Adrenal gland (tissue), 19 donors: ENCODE measurements at places on chromosomes 1 and 21. TPM values are rescaled to one million over a fixed set of nuclear protein-coding genes. Genes with fewer than 3 reads are reported as not detected.

- H3K4me3 ChIP-seq, result no peak overlapping the region
- no peaks in the 10 kb centered on the region for H3K36me3 ChIP-seq
- H3K27ac ChIP-seq, result peak overlapping the region; percentile 24
- H3K4me1 ChIP-seq, result peaks cover 30% of the 10 kb centered on the region
- DNase-seq, result no peak
These were observed 49.7 kb downstream of the SIPA1L2 start for GRCh38 chr1:232579958-232580941.

DNA sequence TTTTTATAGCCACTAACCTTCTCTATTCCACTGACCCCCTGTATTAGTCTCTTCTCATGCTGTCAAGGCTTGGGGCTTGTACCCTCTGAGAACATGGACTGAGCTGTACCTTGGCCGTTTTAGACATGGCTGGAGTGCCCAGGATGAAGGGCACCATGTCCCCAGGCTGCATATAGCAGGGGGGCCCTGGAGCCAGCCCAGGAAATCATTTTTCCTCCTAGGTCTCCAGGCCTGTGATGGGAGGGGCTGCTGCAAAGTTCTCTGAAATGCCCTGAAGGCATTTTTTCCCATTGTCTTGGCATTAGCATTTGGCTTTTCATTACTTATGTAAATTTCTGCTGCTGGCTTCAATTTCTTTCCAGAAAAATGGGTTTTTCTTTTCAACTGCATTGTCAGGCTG, 119.5 kb downstream of the NTMT2 start:
- H3K4me3 ChIP-seq, result no peak overlapping the region
- H3K27ac ChIP-seq, result no peak overlapping the region
- H3K4me1 ChIP-seq, result no peaks in the 10 kb centered on the region
- H3K27me3 ChIP-seq, result no peaks in the 10 kb centered on the region
- no peaks in the 10 kb centered on the region for H3K36me3 ChIP-seq

GRCh38 chr21:19537116-19537515, 1133.5 kb upstream of the TMPRSS15 start:
- H3K36me3 ChIP-seq, result no peaks in the 10 kb centered on the region
- no peaks in the 10 kb centered on the region for H3K4me1 ChIP-seq
- H3K4me3 ChIP-seq, result no peak overlapping the region
- H3K27ac ChIP-seq, result no peak overlapping the region
- no peaks in the 10 kb centered on the region for H3K27me3 ChIP-seq

GRCh38 chr21:26445440-26445839, 127.6 kb downstream of the CYYR1 start:
- H3K4me1 ChIP-seq, result no peaks in the 10 kb centered on the region
- H3K4me3 ChIP-seq, result no peak overlapping the region
- H3K36me3 ChIP-seq, result no peaks in the 10 kb centered on the region

DNA sequence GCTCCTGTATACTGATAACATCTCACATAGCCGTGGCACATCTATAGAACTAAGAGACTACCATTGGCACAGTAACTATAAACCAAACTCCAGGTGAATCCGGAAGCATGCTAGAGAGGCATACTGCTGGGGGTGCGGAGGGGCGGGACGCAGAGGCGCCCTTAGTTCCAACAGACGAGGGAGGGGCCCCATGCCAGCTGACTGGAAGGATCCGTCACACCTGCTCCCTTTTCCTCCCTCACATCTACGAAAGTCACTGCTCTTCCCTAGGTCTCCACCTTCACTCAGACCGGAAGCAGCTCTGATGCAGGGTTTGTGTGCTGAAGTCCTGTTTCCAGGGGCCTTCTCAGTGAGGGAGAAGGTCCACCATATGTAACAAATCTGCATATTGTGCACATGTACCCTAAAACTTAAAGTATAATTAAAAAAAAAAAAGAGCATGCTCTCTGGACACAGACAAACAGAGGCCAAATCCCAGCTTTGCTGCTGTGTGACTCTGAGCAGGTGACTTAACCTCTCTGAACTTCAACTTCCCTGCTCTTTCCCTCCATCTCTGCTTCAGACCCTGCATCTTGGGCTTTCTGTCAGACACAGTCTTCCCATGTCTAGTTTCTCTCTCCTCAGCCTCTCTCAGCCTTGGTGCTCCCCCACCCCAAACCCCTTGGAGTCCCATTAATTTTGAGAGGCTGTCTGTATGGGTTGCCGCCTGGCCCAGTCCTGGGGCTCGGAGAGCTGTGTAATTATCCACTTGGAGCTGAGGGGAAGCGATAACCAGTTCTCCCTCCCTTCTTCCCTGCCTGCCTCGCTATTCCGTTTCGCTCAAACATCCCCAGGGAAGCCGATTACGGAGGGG, 7.8 kb upstream of the GJB5 start:
- no peak overlapping the region for H3K27ac ChIP-seq
- no peaks in the 10 kb centered on the region for H3K36me3 ChIP-seq
- H3K27me3 ChIP-seq, result no peaks in the 10 kb centered on the region

DNA sequence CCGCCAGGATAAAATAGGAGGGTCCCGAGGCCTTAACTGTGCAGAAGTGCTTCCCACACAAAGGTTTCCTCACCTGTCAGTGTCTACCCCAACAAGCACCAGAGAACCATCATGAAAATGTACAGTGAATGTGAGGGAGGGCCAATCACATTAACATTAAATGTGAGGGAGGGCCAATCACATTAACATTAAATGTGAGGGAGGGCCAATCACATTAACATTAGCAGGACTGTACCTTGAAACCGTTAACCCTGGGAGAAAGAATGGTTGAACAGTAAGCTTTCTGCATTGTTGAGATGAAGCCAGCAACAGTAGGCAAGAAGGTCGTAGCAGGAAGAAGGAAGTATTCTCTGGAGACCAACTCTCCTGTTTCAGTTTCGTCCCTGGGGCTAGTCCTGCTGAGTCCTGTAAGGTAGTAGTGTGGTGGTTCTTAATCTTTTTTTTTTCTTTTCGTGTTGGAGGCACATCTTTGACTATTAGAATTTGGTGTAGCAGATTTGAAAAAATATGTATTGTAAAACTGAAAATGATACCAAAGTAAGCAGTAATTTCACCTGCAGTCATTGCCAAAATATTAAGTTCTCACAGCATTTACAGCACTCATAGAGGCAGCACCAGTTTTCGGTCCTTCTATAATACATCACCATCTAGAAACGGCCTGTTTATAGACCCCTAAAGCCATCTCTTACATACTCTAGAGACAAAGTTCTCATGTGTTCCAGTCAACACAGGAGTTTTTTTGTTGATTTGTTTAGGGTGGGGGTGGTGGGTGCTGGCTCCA, 98.6 kb upstream of the PPP2R5A start:
- H3K4me1 ChIP-seq, result no peaks in the 10 kb centered on the region
- H3K36me3 ChIP-seq, result no peaks in the 10 kb centered on the region
- no peak overlapping the region for H3K4me3 ChIP-seq
- no peaks in the 10 kb centered on the region for H3K27me3 ChIP-seq
- H3K27ac ChIP-seq, result peak overlapping the region; percentile 16

DNA sequence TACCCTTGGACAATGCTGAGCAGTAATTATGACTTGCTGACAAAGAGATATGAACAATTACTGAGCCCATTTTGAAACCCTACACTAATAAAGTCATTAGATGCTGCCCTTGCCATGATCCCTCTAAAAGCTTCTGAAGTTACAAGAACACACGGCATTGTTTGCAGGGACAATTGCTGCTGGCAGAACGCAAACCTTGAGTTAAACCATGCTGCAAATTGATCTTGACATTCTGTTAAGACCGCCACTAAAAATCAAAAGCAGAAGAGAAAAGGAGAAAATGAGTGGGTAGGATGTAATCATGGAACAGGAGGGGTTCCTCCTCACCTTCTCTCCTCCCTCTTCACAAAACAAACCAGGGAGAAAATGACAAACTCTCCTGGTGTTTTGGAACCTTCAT, 136.2 kb upstream of the DMRTA2 start:
- no peaks in the 10 kb centered on the region for H3K4me1 ChIP-seq
- no peak for DNase-seq
- H3K27ac ChIP-seq, result no peak overlapping the region
- no peaks in the 10 kb centered on the region for H3K36me3 ChIP-seq
- no peak overlapping the region for H3K4me3 ChIP-seq

GRCh38 chr1:246566813-246567645, 773 bp downstream of the CNST start:
- peak overlapping the region; percentile 98 for H3K27ac ChIP-seq
- peaks cover 67% of the 10 kb centered on the region for H3K4me1 ChIP-seq
- no peak for DNase-seq
- no peaks in the 10 kb centered on the region for H3K36me3 ChIP-seq
- H3K4me3 ChIP-seq, result peak overlapping the region; percentile 78

- no peaks in the 10 kb centered on the region for H3K4me1 ChIP-seq
- no peaks in the 10 kb centered on the region for H3K36me3 ChIP-seq
- DNase-seq, result no peak
- no peak overlapping the region for H3K4me3 ChIP-seq
- no peaks in the 10 kb centered on the region for H3K27me3 ChIP-seq
- H3K27ac ChIP-seq, result no peak overlapping the region
These were observed 303.1 kb downstream of the CTH start for GRCh38 chr1:70714149-70714548.

DNA sequence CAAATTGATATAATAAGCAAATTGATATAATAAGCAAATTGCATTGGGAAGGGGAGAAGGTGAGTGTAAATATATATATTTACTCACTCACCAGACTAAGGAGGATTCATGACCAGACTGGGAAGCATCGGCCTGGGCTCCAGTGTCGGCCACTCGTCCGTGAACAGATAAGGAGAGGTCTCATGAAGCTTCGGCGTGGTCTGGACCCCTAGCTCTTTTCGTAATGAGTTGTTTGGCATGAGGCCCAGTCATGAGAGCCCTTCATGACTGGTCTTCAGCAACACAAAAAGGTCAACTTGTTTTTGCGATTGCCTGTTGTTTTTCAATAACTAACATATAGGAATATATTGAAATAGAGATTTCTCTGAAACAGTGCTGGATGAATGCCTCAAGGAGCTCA, 222.9 kb upstream of the KCNK2 start:
- no peak overlapping the region for H3K27ac ChIP-seq
- H3K4me3 ChIP-seq, result no peak overlapping the region
- DNase-seq, result no peak
- no peaks in the 10 kb centered on the region for H3K27me3 ChIP-seq
- H3K4me1 ChIP-seq, result peaks cover 10% of the 10 kb centered on the region
- no peaks in the 10 kb centered on the region for H3K36me3 ChIP-seq

- H3K27me3 ChIP-seq, result no peaks in the 10 kb centered on the region
- no peak overlapping the region for H3K27ac ChIP-seq
- H3K4me1 ChIP-seq, result peaks cover 11% of the 10 kb centered on the region
- no peak for DNase-seq
- no peaks in the 10 kb centered on the region for H3K36me3 ChIP-seq
These were observed 61.5 kb downstream of the SKI start for GRCh38 chr1:2289607-2290006.

- no peak overlapping the region for H3K4me3 ChIP-seq
- H3K4me1 ChIP-seq, result peaks cover 9% of the 10 kb centered on the region
These were observed 33.9 kb downstream of the PROK1 start for GRCh38 chr1:110484801-110485200.

DNA sequence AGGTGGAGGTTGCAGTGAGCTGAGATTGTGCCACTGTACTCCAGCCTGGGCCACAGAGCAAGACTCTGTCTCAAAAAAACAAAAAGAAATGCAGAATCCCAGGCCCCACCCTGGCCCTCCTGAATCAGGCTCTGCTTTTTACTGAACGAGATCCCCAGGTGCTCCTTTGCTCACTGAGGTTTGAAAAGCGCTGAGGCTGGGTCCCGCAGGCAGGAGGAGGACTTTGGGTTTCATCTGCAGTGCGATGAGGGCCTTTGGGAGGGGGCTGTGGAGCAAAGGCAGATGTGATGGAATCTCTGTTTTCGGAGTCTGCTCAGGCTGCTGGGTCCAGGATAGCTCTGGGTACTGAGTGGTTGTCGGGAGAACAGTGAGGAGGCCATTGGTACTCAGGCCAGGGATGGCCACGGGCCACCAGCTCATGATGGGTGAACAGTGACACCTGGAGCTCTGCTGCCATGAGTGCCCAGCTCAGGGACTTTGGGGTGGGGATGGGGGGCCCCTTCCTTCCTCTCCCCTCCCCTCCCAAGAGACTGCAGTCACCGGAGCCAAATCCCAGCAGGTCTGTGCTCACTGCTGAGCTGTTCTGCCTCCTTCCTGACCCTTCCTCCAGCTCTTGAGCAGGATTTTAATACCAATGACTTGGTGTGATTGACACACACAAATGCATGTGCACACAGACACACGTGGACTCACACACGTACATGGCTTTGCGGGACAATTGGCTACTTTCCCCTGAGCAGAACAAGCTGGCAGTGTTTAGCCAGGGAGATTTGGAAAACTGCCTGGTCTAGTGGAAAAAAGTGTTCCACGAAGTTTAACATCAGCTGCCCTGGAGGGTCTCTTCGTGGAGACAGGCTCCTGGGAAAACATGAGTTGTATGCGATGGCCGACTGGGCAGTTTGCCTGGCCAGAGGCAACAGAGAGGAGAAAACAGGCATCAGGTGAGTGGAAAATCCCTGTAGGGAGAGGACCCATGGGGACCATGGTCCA, 3.6 kb upstream of the DHRS3 start:
- H3K36me3 ChIP-seq, result no peaks in the 10 kb centered on the region
- DNase-seq, result no peak
- H3K4me3 ChIP-seq, result no peak overlapping the region
- peaks cover 11% of the 10 kb centered on the region for H3K4me1 ChIP-seq
- H3K27me3 ChIP-seq, result no peaks in the 10 kb centered on the region
- peak overlapping the region; percentile 12 for H3K27ac ChIP-seq

DNA sequence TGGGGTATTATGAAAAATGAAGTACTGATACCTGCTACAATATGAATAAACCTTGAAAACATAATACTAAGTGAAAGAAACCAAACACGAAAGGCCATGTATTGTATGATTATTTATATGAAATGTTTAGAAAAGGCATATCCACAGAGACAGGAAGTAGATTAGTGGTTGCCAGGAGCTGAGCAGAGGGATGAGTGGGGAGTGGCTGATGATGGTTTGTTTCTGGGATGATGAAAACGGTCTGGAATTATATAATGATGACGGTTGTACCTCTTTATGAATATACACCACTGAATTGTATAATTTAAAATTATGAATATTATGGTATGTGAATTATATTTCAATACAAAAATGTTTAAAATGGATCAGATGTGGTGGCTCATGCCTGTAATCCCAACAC, 63.8 kb upstream of the MPC2 start:
- peaks cover 12% of the 10 kb centered on the region for H3K36me3 ChIP-seq
- H3K4me1 ChIP-seq, result no peaks in the 10 kb centered on the region
- no peaks in the 10 kb centered on the region for H3K27me3 ChIP-seq
- no peak overlapping the region for H3K27ac ChIP-seq
- DNase-seq, result no peak
- no peak overlapping the region for H3K4me3 ChIP-seq

- no peaks in the 10 kb centered on the region for H3K4me1 ChIP-seq
- H3K27me3 ChIP-seq, result no peaks in the 10 kb centered on the region
- H3K36me3 ChIP-seq, result no peaks in the 10 kb centered on the region
- no peak overlapping the region for H3K4me3 ChIP-seq
- no peak for DNase-seq
These were observed 435.3 kb upstream of the USP24 start for GRCh38 chr1:55650444-55650843.

The DTL gene
- 0.70 TPM for total RNA-seq

The NPL gene
- 4.8 TPM for total RNA-seq

The AMY1C gene
- total RNA-seq, result not detected

The FCAMR gene
- not detected for total RNA-seq

The CITED4 gene
- total RNA-seq, result 3.5 TPM

The CTSE gene
- not detected for total RNA-seq

The RNU1-1 gene
- total RNA-seq, result under 0.01 TPM

The FMO4 gene
- total RNA-seq, result 11.4 TPM

The ITLN1 gene
- not detected for total RNA-seq

The PLEKHM2 gene
- 69.1 TPM for total RNA-seq
